Spleen (tissue), 13 donors: ENCODE measurements at places on chromosomes 13 and 19. TPM values are rescaled to one million over a fixed set of nuclear protein-coding genes. Genes with fewer than 3 reads are reported as not detected.

The CATSPERD gene
- polyA plus RNA-seq: not detected

The PSG1 gene
- polyA plus RNA-seq: not detected

The SARS2 gene
- polyA plus RNA-seq: 50.7 TPM

The STX10 gene
- 98.0 TPM for polyA plus RNA-seq

The RUBCNL gene
- 28.9 TPM for polyA plus RNA-seq

The YJEFN3 gene
- polyA plus RNA-seq: 22.7 TPM

The LAIR1 gene
- polyA plus RNA-seq: 74.8 TPM

The FCGBP gene
- polyA plus RNA-seq: 0.91 TPM

The EHD2 gene
- polyA plus RNA-seq: 18.4 TPM

The SHISA7 gene
- not detected for polyA plus RNA-seq

The SLC8A2 gene
- 0.02 TPM for polyA plus RNA-seq

The COX7A1 gene
- polyA plus RNA-seq: 26.3 TPM

The TTYH1 gene
- 1.1 TPM for polyA plus RNA-seq

The IFNL1 gene
- polyA plus RNA-seq: not detected

The PGLYRP1 gene
- polyA plus RNA-seq: 2.5 TPM

The TUBB4A gene
- polyA plus RNA-seq: 2.0 TPM

The VMAC gene
- polyA plus RNA-seq: 3.3 TPM

The NAA16 gene
- polyA plus RNA-seq: 10.1 TPM

The C19orf85 gene
- polyA plus RNA-seq: not detected

The VN1R2 gene
- not detected for polyA plus RNA-seq

The SIGLEC8 gene
- 1.1 TPM for polyA plus RNA-seq

The NBEA gene
- polyA plus RNA-seq: 1.8 TPM

The C19orf38 gene
- 15.9 TPM for polyA plus RNA-seq

The ZNF418 gene
- 6.7 TPM for polyA plus RNA-seq

The KLF1 gene
- 0.13 TPM for polyA plus RNA-seq

The ZNF491 gene
- 0.61 TPM for polyA plus RNA-seq

The ZNF560 gene
- polyA plus RNA-seq: not detected

The ASPDH gene
- polyA plus RNA-seq: not detected

The FBXO27 gene
- polyA plus RNA-seq: 0.10 TPM

The TNNI3 gene
- polyA plus RNA-seq: 0.15 TPM

The PSG11 gene
- polyA plus RNA-seq: not detected

The ZNF681 gene
- polyA plus RNA-seq: 1.7 TPM

The ZNF808 gene
- 4.6 TPM for polyA plus RNA-seq

The ZNF677 gene
- 8.8 TPM for polyA plus RNA-seq

The PRR36 gene
- 0.06 TPM for polyA plus RNA-seq

The EXOC3L2 gene
- 1.9 TPM for polyA plus RNA-seq

The GRK1 gene
- polyA plus RNA-seq: not detected

The CCDC169 gene
- 0.09 TPM for polyA plus RNA-seq

The COL4A1 gene
- polyA plus RNA-seq: 37.9 TPM

The OR4F17 gene
- not detected for polyA plus RNA-seq

The OR7A5 gene
- polyA plus RNA-seq: not detected

The CYP4F2 gene
- polyA plus RNA-seq: not detected

The KCNN1 gene
- 0.04 TPM for polyA plus RNA-seq

The PLA2G4C gene
- polyA plus RNA-seq: 51.5 TPM

The ACER1 gene
- polyA plus RNA-seq: 0.19 TPM

The SMG9 gene
- 44.8 TPM for polyA plus RNA-seq

The VSIG10L gene
- 2.3 TPM for polyA plus RNA-seq

The ADGRE3 gene
- 0.17 TPM for polyA plus RNA-seq
